ENCODE measurements at places on chromosomes 1 and 21.

- no peak for DNase-seq
These were observed 341.6 kb downstream of the MATN1 start for GRCh38 chr1:30381671-30382365.

GRCh38 chr21:15667819-15668218 is 62.0 kb upstream of the USP25 start:
- DNase-seq: no peak

- DNase-seq: no peak
These were observed 455.9 kb upstream of the RUNX1 start for GRCh38 chr21:35504951-35505466.

DNA sequence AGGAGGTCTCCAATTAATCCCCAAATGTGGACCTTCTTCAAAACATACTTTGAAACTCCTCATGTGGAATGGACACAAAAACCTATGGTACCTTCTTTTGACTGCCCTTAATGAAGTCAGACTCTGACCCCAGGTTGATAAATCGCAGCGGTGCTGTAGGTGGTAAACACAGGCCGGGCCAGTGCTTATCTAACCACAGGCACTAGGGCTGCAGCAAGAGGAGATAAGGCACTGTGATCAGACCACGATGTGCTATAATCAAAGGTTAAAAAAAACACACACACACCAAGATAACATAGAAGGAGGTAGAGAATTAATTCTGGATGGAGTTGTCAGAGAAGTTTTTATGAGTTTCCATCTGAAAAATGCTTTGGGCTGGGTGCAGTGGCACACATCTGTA is 52.3 kb upstream of the SIPA1L2 start:
- DNase-seq: no peak

- DNase-seq: peak; percentile 89
These were observed 160.8 kb downstream of the ZSCAN20 start for GRCh38 chr1:33633019-33633801.

DNA sequence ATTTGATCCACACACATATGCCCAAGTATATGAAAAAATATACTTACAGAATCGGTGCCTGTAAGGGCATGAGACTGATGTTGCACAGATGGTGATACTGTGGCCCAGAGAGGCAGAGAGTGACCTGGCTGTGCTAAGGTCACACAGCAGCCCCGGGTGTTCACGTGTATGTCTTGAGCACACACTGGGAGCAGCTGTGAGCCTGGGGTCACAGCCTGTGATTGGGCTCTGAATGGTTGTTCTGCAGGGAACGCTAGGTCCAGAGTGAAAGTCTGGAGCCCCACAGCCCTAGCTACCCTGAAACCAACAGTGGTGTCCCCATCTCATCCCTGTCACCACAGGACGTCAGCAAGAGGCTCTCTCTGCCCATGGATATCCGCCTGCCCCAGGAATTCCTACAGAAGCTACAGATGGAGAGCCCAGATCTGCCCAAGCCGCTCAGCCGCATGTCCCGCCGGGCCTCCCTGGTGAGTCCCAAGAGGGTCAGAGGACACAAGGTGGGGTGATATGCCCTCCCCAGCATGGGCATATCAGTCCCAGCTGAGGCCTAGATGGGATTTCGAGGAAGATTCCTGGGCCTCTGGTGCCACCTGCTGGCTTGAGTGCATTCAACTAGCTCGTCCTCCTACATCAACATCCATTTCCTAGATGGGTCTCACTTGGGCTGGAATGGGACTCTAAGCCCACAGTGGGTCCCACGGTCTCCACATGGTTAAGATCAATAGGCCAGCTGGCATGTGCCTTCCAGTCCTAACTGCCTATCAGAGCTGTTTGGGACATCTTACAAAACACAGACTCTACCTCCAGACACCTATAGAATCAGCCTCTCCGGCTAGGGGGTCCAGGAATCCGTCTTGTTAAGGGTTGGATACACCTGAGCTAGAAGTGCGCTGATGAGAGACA is 19.7 kb downstream of the CDK18 start:
- peak; percentile 77 for DNase-seq

GRCh38 chr1:38094711-38095290 is 48.2 kb upstream of the POU3F1 start:
- no peak for DNase-seq

DNA sequence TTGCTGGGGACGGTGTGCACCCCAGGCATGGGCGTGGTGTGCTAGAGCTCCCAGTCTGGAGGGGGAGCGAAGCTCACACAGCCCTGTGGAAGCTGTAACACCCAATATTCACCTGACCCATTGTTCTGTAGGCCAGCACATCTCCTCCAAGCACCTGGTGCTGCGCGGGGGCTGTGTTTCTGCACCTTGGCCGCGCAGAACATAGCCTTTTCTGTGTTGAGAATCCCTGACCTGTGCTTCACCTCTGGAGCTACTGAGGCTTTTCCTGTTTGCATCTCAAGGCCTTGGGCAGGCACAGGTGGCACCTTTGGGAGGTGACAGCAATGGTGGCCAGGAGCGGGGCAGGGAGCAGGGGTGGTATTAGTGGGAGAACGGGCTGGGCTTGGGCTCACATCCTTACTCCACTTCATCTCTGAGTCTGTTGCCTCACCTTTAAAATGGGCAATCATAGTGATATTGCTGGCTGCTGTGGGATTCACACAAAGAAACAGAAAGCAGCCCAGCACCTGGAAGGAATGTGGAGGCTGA is 343.9 kb upstream of the AJAP1 start:
- no peak for DNase-seq

DNA sequence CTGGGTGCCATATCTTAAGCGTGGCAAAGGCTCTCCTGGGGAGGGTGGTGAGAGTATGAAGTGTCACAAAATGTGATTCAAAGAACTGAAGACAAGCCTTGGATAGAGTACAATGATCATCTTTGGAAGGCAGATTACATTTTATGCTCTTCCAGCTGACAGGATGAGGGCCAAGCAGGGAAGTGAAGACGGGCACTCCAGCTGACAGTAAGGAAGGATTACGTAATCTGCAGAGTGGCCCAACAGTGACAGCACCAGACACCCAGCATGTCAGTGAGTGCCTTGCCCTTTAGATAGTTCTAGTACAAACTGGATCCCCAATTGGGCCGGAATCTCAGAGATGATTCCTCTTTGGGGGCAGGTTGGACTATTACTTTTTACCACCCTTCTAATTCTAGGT is 52.7 kb downstream of the UBE2T start:
- DNase-seq: no peak

GRCh38 chr1:162304736-162305135 is 71.9 kb downstream of the SPATA46 start:
- DNase-seq: no peak

GRCh38 chr1:84260852-84261518 is 40.5 kb upstream of the SAMD13 start:
- no peak for DNase-seq

DNA sequence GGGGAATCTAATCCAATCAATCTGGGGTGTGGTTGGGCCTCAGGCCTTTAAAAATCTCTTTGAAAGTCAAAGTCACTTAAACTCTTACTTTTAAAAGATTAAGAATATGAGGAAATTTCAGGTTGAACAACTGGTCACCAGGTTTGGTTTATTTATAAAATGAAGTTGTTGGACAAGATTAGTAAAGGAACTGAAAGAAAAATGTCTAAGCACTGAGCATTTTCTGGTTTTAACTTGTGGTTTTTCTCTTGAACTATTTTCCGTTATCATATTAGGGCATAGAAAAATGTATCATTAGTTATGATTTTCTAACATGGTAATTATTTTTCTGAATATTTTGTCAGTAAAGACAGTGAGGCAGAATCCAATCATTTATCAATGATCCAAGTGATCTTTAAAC is 49.6 kb downstream of the RGS2 start:
- DNase-seq: no peak

- no peak for DNase-seq
These were observed 80.9 kb upstream of the ZC3H12A start for GRCh38 chr1:37393173-37394120.

- no peak for DNase-seq
These were observed 38.6 kb upstream of the ADAMTS1 start for GRCh38 chr21:26883768-26884167.

DNA sequence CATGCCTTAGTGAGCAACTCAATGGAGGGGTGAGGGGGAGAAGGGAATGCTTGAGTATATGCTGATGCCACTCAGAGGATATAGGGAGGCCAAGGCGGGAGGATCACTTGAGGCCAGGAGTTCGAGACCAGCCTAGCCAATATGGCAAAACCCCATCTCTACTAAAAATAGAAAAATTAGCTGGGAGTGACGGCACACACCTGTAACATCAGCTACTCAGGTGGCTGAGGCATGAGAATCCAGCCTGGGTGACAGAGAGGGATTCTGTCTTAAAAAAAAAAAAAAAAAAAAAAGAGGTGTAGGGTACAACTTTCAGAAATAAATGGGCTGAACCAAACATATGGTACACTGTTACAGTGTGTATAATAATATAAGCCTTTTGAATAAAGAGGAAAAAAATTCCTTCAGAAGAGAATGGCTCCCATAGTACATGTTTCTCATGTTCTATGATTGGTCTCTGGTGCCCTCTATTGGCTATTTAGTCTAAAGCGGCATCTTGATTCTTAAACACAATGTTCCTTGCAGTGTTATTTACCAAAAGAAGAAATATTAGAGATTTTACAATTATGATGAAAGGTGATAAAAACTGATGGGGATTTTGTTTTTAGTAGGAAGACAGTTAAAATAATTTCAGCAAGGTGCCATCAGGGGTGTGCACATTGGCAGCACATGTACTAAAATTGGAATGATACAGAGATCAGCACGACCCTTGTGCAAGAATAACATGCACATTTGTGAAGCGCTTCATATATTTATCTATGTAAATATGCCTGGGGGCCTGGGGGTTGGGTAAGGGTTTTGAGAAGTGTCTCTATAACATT is 109.8 kb downstream of the PATJ start:
- DNase-seq: peak; percentile 12

DNA sequence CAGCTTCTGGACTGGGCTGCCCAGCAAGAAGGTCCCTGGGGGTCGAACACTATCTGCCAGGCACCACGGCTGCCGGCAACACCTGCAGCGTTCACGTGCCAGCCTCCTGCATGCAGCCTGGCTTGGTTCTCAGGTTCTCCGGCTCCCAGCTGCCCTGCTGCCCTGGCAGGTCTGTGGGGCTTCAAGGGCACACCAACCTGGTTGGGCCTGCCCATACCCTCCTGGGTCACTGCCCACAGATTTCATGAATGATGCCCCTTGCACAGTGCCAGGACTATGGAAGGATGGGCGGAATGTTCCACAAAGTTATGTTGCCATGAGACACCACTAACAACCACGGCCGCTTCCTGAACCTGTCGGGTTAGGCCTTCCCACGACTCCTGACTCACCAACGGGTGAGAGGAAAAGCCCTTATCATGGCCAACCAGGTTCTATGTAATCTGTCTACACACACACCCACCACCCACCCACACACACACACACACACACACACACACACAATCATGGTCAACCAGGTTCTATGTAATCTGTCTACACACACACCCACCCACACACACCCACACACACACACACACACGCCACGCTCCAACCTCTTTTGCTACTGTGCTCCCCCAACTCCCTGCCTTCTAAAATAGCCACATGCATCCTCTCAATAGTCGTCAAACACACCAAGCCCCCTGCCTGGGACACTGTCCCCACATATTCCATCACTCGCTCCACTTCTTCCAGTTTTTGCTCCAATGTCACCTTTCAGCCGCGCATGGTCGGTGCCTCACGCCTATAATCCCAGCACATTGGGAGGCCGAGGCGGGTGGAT is 32.2 kb downstream of the HSPG2 start:
- DNase-seq: peak; percentile 8

DNA sequence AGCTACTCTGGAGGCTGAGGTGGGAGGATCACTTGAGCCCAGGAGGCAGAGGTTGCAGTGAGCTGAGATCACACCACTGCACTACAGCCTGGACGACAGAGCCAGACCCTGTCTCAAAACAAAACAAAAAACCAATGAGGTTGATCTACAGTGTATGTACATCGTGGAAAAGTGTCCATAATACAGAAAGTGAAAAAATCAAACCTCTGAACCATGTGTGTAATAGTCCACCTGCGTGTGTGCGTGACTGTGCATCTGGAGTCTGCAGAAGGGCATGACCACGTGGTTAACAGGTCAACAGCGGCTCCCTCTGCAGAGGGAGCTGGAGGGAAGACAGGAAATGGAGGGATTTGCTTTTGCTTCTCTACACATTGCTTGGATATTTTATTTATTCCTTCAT is 32.4 kb upstream of the ENO1 start:
- no peak for DNase-seq

DNA sequence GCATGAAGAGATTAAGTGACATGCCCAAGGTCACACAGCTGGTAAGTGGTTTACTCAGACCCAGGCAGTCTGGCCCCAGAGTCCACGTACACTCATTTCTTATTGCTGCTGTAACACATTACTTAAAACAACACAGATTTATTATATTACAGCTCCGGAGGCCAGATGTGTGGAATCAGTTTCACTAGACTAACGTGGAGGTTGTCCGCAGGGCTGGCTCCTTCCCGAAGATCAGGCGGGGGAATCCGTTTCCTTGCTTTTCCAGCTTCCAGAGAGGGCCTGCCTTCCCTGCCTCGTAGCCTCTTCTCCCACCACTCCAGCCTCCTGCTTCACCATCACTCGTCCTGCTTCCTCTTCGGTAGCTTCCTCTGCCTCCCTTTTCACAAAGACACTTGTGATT is 81.2 kb downstream of the KCNN3 start:
- no peak for DNase-seq

DNA sequence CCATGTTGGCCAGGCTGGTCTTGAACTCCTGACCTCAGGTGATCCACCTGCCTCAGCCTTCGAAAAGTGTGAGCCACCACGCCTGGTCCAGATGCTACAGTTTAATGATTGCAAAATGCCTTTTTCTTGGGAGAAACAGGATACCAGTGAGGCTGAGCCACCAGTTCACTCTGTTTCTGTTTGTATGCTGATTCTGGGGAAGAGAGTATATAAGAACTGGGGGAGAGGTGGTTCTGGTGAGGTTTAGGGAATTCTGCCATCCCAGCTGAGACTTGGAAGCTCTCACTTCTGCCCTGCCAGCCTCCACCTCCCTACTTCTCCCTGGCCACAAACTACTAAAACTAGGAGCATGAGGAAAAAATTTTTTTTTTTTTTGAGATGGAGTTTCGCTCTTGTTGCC is 8.1 kb upstream of the PMF1 start:
- no peak for DNase-seq

DNA sequence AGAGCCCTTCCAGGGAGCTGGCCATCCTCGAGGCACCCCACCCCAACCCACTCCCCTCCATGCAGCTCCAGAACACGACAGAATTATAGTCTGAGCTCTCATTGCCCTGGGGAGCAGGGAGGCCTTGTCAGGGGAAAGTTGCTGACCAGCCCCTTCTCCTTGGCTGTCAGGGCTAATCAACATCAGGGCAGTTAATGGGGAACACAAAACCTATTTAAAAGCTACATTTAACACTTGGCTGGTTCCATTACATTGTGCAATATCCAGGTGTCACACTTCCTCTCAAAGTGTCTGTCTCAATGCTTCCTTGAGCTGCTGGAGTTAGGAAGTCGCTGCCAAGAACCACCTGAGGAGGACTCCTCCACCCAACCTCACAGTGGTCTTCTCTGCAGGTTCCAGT is 111.8 kb upstream of the GRIK3 start:
- DNase-seq: no peak

GRCh38 chr1:31764312-31765040 is at the start of gene ADGRB2:
Gene ADGRB2 (minus strand): TSS chr1:31764340. CDS start chr1:31757221, 7,119 bp downstream.
- DNase-seq: peak; percentile 23
